Hypothalamus (tissue), 51 donors: ENCODE measurements at places on chromosomes 2 and 18.

DNA sequence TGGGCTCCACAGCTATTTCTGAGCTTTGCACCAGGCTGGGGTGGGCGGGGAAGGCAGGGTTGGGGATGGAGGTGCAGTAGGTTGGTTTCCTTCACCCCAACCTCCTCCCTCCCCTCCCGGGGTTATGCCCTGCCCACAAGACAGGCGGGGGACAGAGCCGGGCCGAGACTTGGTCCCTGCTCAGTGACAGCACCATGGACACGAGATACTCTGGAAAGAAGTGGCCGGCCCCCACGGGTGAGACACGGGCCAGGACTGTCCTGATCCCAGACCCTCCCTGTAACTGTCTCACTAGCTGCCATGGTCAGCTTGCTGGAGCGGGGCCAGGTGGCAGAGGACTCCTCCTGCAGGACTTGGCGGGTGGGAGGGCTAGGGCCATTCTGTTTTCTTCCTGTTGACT lies 59.7 kb downstream of the DYSF start:
- DNase-seq: no peak

DNA sequence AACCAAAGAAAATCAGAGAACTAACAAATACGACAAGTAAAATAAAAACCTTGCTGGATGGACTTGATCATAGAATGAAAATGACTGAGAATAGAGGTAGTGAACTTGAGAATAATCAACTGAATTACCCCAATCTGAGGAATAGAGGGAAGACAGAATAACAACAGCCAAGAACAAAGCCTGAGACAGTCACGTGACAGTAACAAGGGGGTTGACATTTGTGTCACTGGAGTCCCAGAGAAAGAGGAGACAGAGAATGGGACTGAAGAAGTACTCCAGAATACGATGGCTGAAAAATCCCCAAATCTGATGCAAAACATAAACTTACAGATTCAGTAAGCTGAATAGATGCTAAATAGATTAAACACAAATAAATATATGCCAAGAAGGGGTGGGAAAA lies 248.5 kb upstream of the HDAC4 start:
- no peak for DNase-seq

DNA sequence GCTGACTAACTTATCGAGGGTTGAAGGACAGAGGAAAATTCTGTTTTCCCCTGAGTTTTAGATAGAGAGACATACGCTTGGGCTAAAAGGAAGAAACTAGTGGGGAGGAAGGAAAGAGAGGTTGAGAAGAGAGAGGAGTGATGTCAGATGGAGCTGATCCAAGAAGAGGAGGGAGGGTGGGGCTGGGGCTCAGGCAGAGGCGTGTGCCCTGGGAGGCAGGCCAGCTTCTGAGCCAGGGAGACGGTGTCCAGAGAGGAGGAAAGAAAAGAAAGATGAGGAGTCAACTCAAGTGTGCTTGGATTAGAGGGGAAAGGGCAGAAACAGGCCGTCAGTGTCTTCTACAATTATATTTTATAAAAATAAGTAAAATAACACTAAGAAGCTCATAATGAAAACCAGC lies 56.2 kb downstream of the EMILIN2 start:
- no peak for DNase-seq

- no peak for DNase-seq
Measured at GRCh38 chr2:196677404-196677803, 37.9 kb downstream of the CCDC150 start.

DNA sequence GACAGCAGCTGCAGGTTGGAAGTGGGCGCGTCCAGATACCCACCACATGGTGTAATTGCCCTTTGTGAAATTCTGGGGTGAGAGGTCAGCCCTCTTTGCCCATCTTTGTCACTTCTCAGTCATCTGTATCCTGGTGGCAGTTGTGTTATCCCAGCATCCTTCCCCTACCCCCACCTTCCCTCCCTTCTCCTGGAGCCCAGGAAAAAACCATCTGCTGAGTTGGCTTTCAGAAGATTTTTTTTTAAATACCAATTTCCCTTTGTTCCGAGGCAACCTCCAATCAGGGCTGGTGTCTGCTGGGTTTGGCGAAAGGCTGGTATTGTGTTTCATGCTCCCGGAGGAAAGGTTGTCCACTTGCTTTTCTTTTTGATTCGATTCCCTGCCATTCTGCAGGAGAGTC lies 35.2 kb downstream of the SETBP1 start:
- no peak for DNase-seq

DNA sequence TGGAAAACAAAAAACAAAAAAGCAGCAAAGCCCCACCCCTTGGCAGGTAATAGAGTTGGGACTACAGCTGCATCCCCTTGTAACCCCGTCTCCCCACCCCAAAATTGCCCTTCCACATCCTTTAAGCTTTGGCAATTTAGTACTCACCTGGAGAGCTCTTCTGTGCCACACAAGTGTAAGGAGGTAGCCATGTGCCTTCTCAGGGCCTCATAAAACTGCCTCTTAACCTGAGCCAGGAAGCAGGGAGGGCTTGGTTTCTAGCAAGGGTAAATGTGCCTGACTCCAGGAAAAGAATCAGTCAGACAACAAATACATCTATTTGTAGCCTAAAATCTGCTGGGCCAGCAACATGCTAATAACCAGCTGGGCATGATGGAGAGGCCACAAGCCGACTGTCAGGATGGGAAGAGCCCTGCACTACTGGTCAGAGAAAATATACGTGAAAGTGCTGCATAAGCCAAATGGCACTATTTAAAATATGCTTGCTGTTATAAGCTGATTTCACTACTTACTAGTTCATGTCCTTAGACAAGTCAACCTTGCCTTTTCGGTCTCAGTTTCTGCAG lies 46.3 kb downstream of the NOP58 start:
- no peak for DNase-seq

DNA sequence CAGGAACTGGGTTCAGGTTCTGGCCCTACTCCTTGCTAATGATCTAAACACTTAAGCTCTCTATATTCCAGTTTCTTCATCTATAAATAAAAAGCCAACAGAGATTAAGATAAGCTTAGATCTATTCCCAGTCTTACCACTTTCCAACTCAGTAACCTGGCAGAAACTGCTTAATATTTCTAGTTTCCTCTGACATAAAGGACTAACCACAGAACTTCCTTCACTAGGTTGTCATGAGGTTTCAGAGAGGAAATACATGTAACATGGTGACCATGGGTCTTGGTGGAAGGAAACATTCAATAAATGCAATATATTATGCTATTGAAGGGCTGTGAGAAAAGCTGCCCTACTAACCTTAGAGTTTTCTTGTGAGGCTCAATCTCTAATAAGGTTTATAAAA lies 114.4 kb upstream of the PDE1A start:
- no peak for DNase-seq

GRCh38 chr2:122955776-122956175 lies 1069.3 kb upstream of the CNTNAP5 start:
- no peak for DNase-seq

DNA sequence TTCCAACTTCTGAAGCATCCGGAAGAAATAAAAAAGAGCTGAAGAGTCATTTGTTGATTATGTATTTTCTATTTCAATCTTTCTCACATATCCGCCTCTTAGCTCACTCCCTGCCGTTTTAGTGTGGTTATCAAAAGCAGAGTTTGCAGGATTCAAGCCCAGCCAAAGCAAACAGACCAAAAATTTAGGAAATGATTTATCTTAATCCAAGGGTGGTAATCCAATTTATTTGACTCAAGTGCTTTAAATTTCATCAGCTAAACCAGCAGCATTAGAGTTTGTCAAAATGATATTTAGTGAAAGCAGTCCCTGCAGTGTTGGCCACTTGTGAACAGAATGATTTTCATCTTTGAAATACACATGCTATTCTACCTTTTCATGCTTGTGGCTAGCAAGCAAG lies 129.3 kb upstream of the CCDC68 start:
- no peak for DNase-seq

DNA sequence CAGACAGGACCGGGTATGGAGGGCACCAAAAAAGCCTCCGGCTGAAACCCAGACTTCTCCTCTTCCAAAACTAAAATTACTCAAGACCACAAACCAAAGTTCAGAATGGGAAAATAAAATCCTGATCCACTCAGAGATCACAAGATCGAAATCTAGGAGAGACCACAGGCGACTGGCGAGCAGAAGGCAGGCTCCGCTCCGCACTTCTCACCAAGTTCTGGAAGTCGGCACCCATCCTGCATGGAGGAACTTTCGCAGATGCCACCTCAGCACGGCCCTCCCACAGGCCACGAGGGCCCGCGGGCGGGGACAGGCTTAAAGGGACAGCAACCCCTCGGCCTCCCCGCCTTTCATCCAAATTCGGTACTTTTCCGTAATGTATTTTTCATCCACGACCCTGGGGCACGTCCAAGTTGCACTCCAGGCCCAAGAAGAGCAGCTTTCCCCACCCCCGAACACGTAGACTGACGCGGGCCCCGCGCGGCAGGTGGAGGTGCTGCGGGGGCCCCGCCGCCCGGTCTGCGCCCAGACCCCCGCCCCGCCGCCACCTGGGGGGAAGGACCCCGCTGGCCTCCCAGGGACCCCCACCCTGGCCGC lies 43.7 kb downstream of the HDLBP start:
- peak; percentile 79 for DNase-seq

GRCh38 chr2:136173126-136173525 lies 55.2 kb upstream of the CXCR4 start:
- DNase-seq: no peak

- no peak for DNase-seq
Measured at GRCh38 chr2:63845866-63846265, 4.2 kb downstream of the UGP2 start.

DNA sequence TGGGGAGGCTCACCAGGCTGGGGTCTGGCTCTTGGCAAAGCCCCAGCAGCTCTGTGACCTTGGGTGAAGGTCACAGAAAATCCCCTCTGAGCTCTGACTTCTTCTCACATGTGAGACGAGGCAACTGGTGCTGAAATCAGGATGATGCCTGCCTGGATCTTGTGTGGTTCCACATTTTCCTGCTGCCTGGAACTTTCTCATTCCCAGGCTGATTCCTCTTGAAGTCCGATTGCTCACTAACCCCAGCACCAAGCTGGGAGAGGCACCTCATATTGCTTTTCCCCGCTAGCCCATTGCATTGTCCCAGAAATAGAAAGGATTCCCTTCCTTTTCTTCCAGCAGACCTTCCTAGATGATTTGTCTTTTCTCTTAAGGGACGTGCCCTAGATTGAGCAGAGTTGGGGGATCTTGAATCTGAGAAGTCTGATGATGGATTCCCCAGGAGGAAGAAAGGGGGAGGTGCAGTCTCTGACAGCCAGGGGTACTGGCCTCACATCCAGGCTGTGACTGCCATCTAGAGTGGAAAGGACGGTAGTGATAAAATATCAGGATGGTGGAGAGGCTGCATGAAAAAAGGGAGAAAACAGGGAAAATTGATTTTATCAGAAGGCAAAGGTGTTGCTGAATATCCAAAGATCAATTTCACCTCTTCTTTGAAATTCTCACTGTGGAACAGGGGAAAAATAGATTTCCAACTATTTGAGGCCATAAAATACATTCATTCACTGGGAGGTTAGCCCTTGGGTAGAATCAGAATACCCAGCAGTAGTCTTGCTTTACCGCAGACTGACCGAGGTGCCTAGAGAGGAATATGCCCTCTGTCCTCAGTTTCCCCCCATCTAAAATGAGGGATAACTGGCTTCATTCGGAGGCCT lies 96.3 kb downstream of the FAM210A start:
- DNase-seq: peak; percentile 48

GRCh38 chr2:136920652-136921333 lies 155.4 kb downstream of the THSD7B start:
- no peak for DNase-seq

- DNase-seq: no peak
Measured at GRCh38 chr2:15642011-15642814, 50.5 kb downstream of the DDX1 start.

- DNase-seq: no peak
Measured at GRCh38 chr2:30871980-30872789, 64.9 kb upstream of the CAPN13 start.

- DNase-seq: peak; percentile 64
Measured at GRCh38 chr2:46569061-46569560, 89.7 kb downstream of the TMEM247 start.

- no peak for DNase-seq
Measured at GRCh38 chr18:8097927-8098326, 511.3 kb upstream of the RAB12 start.

- peak; percentile 6 for DNase-seq
Measured at GRCh38 chr2:234770031-234770506, 181.7 kb upstream of the SH3BP4 start.

DNA sequence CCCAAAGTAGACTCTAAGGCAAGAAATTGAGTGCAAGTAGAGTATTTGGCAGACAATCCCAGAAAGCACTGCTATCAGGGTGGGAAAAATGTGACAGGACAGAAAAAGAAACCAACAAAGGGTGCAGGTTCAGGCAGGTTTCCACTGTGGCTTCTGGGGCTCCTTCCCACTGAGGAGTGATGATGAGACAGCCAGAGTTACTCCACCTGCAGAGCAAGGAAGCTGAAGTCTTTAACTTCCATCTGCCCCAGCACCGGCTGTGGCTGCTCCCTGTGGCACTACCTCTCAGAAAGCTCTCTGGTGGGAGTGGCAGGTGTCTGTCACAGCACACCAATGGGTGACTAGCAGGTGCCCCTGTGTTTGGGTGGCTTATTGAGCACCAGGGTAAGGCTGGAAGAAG lies 37.6 kb upstream of the ACKR3 start:
- DNase-seq: no peak

- no peak for DNase-seq
Measured at GRCh38 chr2:115880558-115880957, 1438.1 kb downstream of the DPP10 start.

DNA sequence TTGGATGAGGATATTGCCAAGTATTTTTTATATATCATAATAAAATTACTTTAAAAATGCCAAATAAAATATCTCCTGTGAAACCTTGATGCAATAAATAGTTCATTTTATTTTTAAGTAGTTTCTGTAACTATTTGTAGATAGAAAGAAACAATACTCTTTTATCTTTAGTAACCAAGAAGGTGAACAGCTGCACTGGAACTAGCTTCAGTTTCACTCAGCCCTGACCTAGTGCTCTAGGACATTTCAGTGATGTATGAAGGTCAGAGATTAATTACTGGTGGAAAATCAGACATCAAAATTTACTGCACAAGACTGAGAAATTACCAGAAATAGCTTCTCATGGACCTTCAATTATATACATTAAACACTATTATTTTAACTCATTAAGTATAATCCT lies 1305.0 kb downstream of the CNTNAP5 start:
- DNase-seq: no peak

DNA sequence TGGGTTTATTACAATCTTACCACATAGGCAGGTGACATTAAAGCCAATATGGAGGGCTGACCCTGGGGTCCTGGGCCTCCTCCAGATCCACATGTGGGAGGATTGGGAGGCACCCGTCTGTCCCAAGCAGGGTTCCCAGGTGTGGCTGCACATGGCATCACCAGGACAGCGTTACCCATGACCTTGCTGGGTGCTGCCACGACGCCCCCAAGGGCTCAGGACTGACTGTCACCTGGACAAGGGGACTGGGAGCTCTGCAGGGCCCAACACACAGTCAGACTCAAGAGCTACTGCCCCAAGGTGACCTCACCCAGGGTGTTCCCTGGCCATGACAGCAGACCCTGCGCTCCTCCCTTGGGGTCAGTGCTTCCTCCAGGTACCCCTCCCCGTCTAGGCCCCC lies 437.4 kb upstream of the MYT1L start:
- DNase-seq: no peak

GRCh38 chr2:38719706-38720105 lies 31.5 kb downstream of the SRSF7 start:
- DNase-seq: no peak
